ENCODE measurements at places on chromosomes 2 and 18.

GRCh38 chr2:212421556-212422334 is 116.9 kb downstream of the ERBB4 start:
- no peak for DNase-seq

DNA sequence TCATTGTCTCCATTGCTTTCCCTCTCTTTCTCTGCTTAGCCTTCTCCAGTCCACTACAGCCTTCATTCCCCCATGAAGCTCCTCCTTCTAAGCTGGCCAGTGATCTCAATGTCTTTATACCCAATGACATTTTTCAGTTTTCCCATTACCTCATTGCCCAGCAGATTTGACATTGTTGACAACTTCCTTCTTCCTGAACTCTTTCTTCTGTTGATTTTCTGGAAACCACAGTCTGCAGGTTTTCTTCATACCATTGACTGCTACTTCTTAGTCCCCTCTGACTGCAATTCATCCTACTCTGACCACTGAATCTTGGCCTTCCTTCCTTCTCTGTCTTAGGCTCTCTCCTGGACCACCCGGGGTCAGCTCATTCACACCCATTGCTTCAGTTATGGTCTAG is 22.9 kb upstream of the SPP2 start:
- DNase-seq: no peak

- no peak for DNase-seq
Measured at GRCh38 chr2:58140508-58141072, 94.0 kb downstream of the VRK2 start.

DNA sequence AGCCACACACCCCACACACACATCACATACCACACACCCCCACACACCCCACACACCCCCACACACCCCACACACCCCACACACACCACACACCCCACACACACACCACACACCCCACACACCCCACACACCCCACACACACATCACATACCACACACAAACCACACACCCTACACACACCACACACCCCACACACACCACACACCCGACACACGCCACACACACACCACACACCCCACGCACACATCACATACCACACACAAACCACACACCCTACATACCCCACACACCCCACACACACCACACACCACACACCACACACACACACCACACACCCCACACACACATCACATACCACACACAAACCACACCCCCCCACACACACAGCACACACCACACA is 22.4 kb downstream of the TWIST2 start:
- DNase-seq: no peak

DNA sequence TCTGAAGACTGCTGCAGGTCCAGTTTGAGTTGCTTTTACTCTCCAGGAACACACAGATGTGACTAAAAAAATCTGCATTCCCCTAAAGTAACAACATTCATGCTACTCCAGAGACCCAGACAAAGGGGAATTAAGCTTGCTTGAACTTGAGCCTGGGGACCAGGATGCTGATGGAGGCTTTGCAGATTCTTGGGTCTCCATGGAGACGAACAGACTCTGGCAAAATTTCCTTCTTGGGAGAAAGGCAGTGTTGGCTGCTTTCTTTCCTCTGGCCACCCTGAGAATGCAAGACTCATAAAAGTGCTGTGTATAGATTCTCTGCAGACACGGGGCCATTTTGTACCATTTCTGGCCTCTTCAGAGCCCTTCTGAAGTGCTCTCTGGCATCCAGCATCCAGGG is 112.0 kb downstream of the ACTR3 start:
- no peak for DNase-seq

GRCh38 chr2:169230204-169230603 is 132.1 kb downstream of the LRP2 start:
- no peak for DNase-seq

- no peak for DNase-seq
Measured at GRCh38 chr2:152411154-152411553, 76.2 kb downstream of the FMNL2 start.

DNA sequence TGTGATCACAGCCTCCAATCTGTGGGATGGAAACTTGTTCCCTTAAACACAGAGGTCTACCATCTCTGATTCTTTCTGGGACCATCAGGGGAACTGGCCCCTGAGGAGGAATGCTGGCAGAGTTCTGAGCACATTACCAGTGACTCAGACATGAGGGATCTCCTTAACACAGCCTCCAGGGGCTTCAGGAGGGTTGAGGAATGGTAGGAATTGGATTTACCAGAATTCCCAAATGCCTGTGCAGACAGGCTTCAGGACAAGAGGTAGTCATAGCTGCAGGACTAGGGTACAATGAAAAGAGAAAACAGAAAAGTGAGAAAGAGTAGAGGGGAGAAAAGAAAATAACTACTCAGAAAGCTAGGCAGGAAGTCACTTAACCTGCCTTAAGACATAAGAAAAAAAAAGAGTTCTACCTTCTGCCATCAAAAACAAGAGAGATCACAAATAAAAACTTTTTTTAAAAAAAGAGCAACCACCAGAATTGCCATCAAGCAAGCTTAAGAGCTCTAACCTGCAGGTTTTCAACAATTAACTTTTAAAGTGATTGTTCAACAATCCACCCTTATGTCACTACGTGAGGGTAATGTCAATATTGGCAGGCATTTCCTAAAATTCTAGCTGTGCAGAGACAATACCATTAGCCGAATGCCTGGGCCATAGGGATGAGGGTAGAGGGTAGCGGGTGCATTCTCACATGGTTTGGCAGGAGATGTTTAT is 524.4 kb downstream of the BCL11A start:
- DNase-seq: no peak

GRCh38 chr2:239747274-239747673 is 277.9 kb downstream of the NDUFA10 start:
- DNase-seq: no peak

- DNase-seq: no peak
Measured at GRCh38 chr2:232873909-232874641, 4.0 kb downstream of the SNORC start.

DNA sequence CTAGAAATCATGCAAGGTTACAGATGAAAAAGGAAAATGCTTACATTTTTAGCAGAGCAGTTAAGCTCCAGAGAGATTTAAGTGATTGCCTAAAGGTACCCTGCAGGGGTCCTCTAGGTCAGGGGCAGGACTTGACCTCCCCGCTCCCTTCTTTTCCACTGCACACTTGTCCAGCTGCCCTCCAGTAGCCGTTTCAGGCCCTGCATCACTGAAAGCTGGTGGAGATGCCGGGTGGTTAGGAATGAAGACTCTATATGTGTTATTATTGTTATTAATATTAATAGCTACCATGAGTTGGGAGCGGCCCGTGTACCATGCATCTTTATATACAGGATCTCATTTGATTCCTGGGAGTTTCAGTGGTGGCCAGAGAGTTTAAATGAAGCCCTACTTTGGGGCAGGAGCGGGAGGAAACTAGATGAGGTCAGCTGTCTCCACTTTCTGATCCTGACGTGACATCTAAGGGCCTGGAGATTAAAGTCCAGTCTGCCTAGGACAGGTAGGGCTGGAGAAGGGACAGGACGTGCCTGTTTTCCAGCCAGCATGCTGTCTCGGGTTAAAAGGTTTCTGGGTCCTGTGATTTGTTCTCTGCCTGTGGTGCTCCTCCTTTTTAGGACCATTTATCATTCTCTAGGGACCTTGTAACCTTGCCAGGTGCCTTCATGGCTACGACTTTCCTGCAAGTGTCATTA is 2.1 kb downstream of the TMEM37 start:
- DNase-seq: no peak

DNA sequence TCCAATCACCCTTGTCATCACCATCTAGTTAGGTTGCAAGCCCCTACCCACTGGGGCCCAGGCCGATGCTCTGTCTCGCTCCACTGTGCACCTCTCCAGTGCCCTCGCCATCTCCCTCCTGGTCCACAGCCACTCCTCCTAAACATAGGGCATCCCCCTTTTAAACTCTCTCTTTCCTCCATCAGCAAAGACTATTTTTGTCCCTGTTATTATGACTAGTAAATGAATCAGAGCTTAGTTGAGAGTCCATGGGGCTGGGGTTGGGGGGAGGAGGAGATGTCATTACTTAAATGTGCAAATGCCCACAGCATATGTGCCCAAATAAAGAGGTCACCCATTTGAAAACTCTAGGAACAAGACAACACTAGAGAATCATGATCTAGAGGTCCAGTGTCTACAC is 167.4 kb downstream of the TRABD2A start:
- DNase-seq: no peak

DNA sequence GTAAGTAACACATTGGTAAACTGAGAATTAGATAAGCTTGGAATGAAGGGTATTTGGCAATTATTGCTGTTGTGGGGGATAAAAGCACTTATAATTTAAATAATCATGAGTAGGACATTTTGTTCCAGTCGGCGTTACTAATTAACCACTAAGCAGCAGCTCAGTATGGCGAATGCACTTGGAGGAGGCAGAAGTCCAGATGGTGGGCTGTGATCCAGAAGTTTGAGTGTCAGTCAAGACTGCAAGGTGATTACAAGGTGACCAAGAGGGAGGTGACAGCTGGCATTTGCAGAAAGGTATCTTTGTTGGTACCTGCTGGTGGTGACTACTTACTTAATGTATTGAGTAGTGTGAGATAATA is 643.6 kb upstream of the FAM98A start:
- DNase-seq: no peak

- DNase-seq: no peak
Measured at GRCh38 chr18:37586656-37587225, 21.1 kb upstream of the CELF4 start.

DNA sequence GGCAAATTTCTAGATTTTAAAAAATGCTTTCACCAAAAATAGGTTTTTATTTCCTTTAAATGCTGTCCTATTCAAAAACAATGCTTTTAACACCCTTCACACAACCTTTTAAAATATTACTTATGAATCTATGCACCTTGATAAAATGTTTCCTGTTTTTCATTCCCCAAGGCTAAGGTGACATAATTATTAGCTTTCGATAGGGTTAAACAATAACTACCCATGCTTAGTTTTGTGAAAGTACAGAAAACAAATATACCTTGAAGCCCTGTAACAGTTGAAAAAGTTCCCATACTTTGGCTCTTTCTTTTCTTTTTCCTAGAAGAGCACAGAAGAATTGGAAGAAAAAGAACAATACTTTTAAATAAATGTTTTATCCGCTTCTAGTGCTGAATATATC is 54.9 kb upstream of the ITPRID2 start:
- no peak for DNase-seq

GRCh38 chr2:104049981-104050380 is 803.9 kb upstream of the POU3F3 start:
- DNase-seq: no peak

DNA sequence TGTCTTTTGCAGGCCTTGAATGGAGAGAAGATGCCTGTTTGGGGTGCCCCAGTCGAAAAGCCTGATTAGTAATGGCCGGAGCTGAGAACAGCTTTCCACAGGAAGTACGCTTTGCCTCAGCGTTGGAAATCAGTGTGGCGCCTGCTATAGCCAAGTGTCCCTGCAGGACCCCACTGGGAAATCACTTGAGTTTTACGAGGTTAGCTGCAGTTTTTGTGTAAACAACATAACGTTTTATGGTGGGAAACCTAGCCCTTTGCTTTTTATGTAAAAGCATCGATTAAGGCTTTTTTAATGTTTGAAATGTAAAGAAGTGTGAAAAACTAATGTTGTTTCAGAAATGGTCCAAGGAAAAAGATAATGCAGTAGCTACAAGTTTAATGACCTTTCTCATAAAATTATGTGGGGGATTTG is 234.2 kb downstream of the TTC32 start:
- no peak for DNase-seq

DNA sequence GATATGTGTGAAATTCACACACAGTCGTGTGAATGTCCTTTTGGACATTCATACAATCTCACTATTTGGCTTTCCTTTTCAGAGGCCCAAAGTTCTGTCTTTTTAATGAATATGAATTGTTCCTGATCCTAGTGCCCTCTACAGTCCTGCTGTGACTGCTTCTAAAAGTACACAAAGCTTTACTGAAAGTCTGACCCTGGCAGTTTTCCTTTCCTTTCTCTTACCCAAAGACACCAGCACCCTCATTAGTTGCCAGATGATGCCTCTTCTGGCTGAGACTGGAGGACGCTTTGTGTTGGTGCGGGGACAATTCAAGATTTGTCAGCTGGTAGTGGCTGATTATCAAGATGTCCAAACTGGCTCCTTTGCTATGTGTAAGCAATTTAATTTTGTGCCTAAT is 81.8 kb upstream of the CDCA7 start:
- no peak for DNase-seq

DNA sequence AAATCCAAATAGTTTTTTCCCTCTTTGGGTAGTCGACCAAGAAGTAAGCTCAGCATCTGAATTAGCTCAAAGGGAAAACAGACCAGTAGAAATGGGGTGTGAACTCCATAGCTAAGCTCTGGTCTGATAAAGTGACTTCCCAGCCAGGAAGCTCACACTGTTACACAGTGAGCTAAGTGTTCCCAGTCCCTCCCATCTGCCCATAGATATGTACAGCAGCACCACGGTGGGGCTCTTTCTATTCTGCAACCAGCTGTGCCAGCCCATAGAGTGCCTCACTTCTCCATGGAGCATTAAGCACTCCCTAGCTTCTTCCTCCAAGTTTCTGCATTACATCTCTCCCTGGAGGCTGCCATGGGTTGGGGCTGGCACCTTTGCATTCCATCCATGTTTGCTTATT is 27.6 kb upstream of the NEMP2 start:
- DNase-seq: no peak

- DNase-seq: no peak
Measured at GRCh38 chr18:33424266-33424946, 16.1 kb downstream of the CCDC178 start.

DNA sequence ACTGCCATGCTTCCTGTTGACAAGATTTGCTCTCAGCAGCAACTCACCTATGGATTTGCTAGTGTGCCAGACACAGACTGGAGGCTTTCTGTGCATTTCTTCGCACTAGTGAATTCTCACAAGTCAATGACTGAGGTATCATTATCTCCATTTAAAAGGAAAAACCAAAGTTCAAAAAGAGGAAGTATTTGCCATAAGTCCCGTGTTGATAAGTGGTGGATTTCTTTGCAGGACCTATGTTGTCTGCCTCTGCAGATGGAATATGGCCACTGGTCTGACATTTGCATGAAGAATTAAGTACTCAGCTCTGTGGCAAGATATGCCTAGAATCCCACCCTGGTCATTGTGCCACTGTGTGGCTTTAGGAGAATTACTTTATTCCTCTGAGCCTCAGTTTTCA is 299.6 kb downstream of the PAX3 start:
- no peak for DNase-seq

GRCh38 chr2:159910951-159911350 is 112.9 kb upstream of the CD302 start:
- DNase-seq: no peak

DNA sequence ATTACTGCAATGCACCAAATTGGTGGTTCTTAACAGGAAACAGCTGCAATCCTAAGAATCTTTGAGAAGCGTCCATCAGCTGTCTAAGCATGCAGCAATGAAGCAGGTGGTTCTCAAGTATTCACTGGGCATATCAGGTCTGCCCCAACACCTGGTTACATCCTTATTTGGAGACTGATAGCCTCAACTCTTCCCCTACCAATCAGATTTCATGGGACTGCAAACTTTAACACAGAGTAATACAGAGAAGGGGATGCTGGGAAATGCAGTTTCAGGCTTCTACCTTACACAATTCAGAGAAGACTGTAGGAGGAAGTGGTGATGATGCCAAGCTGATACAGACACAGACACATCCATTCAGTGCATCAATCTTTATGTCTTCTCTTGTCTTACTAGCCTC is 240.5 kb downstream of the BCL2 start:
- DNase-seq: no peak

All from CD4-positive, alpha-beta T cell treated with Interleukin-15 for 1 hour (primary cell).